ENCODE measurements at places on chromosomes 5 and 9. TPM values are rescaled to one million over a fixed set of nuclear protein-coding genes. Genes with fewer than 3 reads are reported as not detected.
A peak's percentile ranks its signal among the peaks of the same experiment; 100 is the strongest.

DNA sequence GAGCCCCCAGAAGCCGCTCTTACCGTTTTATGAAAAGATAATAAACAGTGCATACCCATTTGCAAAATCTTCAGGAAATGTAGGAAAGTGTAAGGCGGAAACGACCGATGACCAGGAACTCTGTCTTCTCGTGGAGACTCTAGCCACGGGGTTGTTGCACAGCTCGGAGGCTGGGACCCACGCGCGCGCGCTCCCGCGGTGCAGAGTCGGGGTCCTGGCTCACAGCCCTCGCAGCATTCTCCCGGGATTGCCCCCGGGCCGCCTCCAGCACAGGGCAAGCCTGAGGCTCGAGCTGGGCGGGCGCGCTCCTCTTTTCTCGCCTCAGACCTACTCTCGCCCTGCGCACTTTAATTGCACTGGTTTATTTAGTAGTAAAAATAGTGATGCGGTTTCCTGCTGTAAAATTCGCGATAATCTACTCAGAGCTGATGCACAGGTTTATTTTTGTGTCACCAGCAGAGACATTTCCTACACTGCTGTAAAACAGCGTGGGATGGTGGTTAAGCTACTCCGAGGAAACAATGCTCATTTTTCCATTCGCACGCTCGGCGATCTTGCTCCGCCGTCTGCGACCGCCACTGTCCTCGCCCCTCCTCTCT, 15.5 kb downstream of the TRIM7 start:
- peak; percentile 77 for DNase-seq

Gene SLC34A3
- total RNA-seq: not detected

Gene FUT7
- not detected for total RNA-seq

Gene GARIN3
- not detected for total RNA-seq

DNA sequence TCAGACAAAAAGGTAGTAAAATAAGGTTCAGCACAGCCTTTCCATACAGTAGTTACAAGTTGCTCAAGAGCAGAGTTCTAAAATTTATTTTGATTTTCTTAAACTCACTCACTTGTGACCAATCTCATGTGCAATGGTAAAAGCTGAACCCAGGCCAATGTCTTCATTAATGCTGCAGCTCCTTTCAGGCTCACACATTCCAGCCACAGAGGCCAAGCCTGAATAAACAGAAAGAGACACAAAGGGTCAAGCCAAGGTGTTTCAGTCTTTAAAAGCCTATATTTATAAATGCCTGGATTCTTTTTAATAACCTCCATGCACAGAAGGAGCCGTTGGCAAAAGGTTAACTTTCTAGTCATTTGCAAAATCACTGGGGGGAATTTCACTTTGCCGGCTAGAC, 152.5 kb downstream of the ADAMTS6 start:
- peak; percentile 49 for DNase-seq

Gene RLN1
- not detected for total RNA-seq

Gene RIOK2
- total RNA-seq: 35.5 TPM

Gene PCDHB8
- total RNA-seq: 2.9 TPM

DNA sequence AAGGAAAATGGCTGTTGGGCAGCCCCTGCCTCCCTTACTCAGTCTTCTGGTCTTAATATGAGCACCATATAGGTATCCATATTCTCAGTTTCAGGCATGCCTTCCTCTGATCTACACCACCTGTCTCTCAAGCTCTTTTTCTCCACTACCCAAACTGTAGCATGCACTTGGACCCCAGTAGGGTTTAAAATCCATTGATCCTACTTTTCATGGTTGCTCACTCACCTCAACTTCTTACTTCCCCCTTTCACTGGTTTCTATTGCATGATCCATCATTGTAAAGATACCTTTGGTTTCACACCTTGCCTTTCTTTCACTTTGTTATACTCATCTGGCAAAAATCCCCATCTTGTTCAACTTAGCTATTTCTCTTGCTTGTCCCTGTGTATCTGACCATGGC, 159.4 kb downstream of the KDM4C start:
- DNase-seq: no peak

DNA sequence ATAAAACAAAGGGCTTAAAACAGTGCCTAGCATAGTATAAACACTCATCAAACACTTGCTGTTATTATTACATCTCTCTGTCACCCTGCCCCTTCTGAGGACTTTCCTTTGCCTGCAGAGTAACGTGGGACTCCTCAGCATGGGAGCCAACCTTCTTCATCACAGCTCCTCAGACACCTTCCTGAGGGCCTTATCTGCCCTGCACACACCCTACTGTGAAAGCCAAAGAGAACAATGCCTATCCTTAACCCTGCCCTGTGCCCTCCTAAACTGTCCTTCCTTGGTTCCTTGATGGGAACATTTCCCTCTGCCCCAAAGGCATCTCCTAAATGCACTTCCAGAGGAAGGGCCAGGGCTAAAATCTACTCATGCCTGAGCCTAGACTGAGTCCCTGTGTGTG, 20.6 kb upstream of the HAND1 start:
- no peak for DNase-seq

Gene RMRP
- total RNA-seq: 20,944 TPM
